Activated CD4-positive, alpha-beta T cell treated with anti-CD3 and anti-CD28 coated beads for 48 hours (primary cell): ENCODE measurements at places on chromosomes 2 and 18.

DNA sequence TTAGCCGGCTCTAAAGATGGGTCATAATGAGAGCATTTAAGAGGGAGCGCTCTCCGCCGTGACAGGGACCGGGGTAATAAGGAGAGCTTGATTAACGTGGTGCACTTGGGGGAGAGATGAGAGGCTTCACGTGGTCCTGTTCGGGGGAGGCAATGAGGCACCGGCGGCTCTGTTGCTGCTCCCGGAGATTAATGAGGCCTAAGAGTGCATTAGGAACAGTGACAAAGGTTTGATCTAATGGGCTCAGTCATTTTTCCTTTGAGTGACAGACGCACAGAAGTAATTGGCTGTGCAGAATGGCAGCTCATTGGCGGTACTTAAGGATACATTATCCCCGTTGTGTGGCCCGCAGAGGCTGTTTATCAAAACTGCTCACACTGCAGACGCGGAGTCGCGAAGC lies 250.7 kb downstream of the GBX2 start:
- no peak for DNase-seq

GRCh38 chr2:103527278-103527677 lies 765.4 kb downstream of the TMEM182 start:
- DNase-seq = no peak

DNA sequence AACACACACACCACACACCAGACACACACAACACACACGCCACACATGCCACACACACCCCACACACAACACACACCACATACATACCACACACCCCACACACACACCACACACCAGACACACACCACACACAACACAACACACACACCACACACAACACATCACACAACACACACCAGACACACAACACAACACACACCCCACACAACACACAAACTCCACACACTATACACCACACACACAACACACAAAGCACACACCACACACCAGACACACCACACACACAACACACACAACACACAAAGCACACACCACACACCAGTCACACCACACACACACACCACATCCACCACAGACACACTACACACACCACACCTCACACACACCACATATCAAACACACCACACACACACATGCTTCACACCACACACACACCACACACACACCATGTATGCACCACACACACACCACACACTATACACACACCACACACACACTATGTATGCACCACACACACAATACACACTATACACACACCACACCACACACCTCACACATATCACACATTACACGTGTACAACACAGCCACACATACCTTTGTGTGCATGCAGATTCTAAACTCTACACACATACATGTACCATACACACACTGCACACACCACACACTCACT lies 72.2 kb downstream of the TMEM18 start:
- no peak for DNase-seq

- no peak for DNase-seq
Measured at GRCh38 chr2:7919510-7919909, 762.3 kb upstream of the ID2 start.

DNA sequence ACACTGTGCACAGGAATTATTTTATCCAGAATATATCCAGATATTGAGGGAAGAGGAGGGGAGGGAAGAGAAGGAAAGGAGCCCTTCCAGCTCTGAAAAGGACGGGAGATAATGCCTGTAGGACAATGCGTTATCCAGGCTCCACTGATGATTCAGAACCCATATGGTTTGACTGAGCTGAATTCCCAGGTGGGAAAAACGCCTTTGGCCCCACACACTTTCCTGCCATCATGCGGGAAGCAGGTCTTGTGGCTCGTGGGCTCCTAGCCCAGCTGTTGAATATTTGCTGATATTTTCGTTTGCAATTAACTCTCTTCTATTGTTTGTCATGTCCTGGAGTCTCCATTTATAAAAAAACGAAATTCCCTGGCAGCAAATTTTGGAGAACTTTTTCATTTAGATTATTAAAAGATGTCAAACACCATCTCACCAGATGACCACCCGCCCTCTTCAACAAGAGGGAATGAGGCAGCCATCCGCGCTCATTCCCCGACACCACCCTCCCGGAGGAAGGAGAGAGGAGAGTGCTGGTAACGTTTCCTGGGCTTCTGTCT lies 8.9 kb downstream of the COL6A3 start:
- DNase-seq = no peak

GRCh38 chr2:215110918-215111317 lies 27.5 kb downstream of the ABCA12 start:
- no peak for DNase-seq

GRCh38 chr18:79386547-79386946 lies 9.2 kb upstream of the NFATC1 start:
- DNase-seq = no peak

DNA sequence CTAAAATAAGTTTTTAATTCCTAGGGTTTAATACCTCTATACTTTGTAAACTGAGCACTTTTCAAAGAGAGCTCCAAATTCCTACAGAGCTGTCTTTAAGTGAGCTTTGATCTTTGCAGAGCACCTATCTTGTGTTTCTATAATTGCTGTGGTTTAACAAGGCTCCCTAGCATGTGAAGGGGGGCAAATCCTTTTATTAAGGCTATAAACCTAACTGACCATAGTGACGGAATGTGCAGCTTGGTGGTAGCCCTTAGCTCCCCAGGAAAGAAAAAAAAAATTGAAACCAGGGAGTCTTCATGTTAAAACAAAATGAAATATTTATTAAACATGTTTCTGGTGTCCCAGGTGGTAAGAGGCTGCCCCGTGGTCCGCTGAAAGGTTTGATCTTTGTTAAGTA lies 78.6 kb upstream of the ETAA1 start:
- no peak for DNase-seq

- DNase-seq = no peak
Measured at GRCh38 chr2:149009576-149010461, 28.7 kb upstream of the LYPD6B start.

DNA sequence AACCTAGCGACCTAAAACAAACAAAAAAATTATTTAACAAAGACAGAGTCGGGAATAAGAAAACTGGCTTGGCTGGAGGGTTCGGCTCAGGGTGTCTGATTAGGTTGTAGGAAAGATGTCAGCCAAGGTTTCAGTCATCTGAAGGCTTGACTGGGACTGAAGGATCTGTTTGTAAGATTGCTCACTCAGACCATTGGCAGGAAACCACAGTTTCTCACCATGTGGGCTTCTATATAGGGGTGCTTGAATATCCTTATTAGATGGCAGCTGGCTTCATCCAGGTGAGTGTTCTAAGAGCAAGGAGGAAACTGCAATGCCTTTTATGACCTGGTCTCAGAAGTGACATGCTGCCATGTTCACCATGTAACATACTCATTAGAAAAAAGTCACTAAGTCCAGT lies 999 bp upstream of the IL36B start:
- no peak for DNase-seq

DNA sequence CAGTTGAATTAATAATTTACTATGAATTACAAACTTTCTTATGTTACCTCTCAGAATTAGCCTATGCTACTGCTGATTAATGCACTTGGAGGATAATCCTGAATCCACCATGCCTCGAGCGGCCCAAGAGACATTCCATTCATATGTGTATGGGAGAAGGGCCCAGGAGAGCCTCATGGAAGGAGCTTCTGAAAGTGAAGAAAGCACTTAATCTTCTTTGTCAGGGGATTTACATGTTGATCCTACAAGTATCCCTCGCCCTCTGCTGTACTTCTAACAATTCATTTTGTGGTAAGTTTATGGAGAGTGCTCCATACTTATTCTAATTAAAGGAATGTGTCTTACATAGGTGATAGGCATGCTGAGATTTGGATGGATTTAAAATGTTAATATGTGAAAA lies 1189.1 kb upstream of the NXPH2 start:
- DNase-seq = no peak

GRCh38 chr2:49260979-49261538 lies 106.7 kb upstream of the FSHR start:
- no peak for DNase-seq

- no peak for DNase-seq
Measured at GRCh38 chr2:99451280-99451679, 38.5 kb downstream of the REV1 start.

- no peak for DNase-seq
Measured at GRCh38 chr18:32769586-32770053, 3.2 kb downstream of the KLHL14 start.

- no peak for DNase-seq
Measured at GRCh38 chr2:179726461-179727180, 134.8 kb downstream of the ZNF385B start.

DNA sequence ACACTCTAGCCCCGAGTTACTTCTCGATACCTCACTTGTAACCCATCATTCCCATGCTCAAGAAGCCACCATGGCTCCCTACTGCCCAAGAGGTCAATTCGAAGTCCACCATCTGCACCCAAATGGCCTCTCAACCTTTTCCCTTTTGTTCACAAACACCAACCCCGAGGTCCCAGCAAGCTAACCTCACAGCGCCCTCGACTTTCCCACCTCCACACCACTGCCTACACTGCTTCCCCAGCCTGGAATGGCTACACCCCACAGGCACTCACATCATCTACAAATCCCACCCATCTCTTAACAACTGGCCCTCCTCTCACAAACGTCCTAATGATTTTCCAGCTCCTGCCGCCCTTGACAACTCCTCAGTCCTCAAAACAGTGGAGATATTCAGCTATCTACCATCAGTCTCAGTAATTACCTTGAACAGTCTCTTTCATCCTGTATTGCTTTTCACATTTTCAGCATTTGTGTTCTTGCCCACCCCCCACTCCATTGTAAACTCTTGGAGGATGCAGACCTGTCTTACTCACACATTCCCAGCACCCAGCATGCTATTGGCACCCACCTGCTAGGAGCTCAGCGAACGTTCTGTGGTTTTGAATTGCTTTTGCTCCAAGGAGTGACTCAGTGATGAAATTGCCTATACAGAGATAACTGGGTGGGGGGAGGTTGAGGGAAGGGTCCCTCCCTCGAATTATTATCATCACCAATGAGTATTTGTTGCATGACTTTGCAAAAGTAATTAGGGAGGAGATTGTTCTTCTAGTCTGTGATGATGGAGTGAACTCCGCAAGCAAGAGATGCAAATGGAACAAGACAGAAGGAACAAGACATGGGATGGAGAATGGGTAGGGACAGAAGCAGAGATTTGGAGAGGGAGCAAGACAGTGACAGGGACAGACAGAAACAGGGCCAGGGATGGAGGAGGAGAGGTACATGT lies 106.8 kb downstream of the CYP26B1 start:
- DNase-seq = no peak

- DNase-seq = peak; percentile 32
Measured at GRCh38 chr18:24659827-24660720, 199.6 kb downstream of the HRH4 start.

DNA sequence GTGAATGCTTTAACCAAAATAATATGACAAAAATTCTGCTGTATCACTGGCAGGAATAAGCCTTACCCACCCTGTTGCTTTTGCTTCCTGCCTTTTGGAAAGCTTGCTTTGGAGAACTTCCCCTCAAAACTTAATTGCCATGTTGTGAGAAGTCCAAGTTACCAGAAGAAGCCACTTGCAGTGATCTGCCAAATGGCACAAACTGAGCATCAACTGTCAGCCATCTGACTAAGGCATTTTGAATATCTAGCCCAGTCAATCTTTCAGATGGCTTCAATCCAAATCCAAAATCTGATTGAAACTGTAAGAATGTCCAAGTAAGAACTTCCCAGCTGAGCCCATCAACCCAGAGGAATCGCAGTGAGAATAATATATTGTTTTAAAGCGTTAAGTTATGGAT lies 216.5 kb upstream of the ZC3H15 start:
- no peak for DNase-seq

GRCh38 chr2:37816686-37817085 lies 108.4 kb upstream of the RMDN2 start:
- no peak for DNase-seq

DNA sequence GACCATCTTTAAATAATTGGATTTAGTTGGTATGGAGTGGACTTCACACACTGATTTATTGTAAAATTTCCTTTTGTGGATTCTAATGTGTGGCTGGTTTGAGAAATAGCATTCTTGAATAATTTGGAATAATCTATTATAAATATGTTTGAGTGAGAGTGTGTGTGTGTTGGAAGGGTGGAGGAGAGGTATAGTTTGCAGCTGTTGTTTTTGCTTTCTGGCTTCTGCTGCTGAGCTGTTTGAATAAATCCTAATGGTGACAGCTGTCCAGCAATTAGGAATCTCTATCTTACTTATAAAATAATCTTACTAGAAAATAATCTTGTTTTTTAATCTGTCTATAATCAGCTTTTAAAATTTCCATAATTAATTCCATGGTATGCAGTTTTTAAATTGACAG lies 1283.0 kb upstream of the CDH2 start:
- no peak for DNase-seq

GRCh38 chr2:240686460-240686859 lies 3.8 kb upstream of the AQP12B start:
- no peak for DNase-seq

GRCh38 chr2:105787376-105788318 lies 42.9 kb downstream of the NCK2 start:
- DNase-seq = no peak

- DNase-seq = peak; percentile 62
Measured at GRCh38 chr2:187499941-187500532, 52.0 kb upstream of the CALCRL start.

DNA sequence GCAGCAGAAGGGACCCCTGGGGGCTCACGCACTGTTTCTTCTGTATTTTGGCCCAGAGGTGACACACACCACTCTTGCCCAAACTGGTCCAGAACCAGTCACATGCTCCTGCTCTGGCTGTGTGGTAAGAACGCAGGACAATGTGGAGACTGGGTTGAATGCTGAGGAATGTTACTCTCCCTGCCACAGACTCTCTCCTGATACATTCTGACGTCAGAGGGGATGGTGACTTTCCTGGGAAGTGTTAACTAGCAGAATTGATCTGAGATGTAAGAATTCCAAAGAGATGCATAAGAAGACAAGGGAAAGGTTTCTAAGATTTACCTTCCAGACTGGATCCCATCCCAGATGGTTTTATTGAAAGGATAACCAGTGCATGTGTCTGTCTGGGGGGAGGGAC lies 100.8 kb downstream of the ASB1 start:
- no peak for DNase-seq

- no peak for DNase-seq
Measured at GRCh38 chr2:193469251-193469650, 1274.5 kb upstream of the TMEFF2 start.
